Stimulated activated effector memory CD8-positive, alpha-beta T cell treated with anti-CD3 and anti-CD28 coated beads, Interleukin-12 subunit alpha, Interleukin-12 subunit beta, amount 100 ng/mL, for 72 hours (primary cell): ENCODE measurements at places on chromosomes 16 and 17.

DNA sequence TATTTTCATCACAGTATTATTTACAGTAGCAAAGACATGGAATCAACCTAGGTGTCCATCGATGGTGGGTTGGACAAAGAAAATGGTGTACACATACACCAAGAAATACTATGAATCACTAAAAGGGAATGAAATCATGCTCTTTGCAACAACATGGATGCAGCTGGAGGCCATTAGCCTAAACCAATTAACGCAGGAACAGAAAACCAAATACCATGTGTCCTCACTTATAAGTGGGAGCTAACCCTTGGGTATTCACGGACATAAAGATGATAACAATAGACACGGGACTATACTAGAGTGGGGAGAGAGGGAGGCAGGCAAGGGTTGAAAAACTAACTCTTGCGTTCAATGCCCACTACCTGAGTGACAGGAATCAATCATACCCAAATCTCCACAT lies 41.0 kb downstream of the MRPS23 start:
- DNase-seq, result no peak

GRCh38 chr16:9330095-9330494 lies 238.7 kb downstream of the HAPSTR1 start:
- no peak for DNase-seq

DNA sequence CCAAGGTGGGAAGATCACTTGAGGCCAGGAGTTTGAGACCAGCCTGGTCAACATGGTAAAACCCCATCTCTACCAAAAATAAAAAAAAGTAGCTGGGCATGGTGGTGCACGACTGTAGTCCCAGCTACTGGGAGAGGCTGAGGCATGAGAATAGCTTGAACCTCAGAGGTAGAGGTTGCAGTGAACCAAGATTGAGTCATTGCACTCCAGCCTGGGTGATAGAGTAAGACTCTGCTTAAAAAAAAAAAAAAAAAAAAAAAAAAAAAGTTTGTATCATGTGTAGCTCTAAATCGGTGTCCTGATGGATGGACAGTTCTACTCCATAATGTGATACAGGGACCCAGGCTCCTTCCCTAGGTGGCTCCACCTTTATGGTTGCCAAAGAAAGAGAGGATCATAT lies 497.1 kb upstream of the RBFOX1 start:
- no peak for DNase-seq

- no peak for DNase-seq
These were observed 435.0 kb downstream of the MAF start for GRCh38 chr16:79165506-79165905.

DNA sequence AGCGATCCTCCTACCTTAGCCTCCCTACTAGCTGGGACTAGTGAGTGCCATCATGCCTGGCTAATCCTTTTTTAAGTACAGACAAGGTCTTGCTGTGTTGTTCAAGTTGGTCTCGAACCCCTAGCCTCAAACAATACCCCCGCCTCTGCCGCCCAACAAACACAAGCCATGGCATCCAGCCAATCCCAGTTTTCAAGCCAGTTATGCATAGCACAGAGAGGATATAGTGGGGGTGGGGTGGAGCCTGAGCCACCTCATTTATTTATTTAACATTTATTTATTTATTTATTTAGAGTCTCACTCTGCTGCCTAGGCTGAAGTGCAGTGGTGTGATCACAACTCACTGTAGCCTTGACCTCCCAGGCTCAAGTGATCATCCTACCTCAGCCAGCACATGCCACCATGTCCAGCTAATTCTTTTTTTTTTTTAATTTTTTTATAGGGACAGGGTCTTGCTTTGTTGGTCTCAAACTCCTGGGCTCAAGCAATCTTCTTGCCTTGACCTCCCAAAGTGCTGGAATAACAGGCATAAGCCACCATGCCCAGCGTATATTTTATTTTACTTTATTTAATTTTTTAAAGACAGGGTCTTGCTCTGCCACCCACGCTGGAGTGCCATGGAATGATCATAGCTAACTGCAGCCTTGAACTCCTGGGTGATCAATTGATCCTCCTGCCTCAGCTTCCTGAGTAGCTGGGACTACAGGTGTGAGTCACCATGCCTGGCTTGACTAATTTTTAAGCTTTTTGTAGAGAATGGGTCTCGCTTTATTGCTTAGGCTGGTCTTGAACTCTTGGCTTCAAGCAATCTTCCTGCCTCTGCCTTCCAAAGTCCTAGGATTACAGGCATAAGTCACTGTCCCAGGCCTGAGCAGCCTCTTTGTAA lies 26.2 kb upstream of the KLHL11 start:
- no peak for DNase-seq

DNA sequence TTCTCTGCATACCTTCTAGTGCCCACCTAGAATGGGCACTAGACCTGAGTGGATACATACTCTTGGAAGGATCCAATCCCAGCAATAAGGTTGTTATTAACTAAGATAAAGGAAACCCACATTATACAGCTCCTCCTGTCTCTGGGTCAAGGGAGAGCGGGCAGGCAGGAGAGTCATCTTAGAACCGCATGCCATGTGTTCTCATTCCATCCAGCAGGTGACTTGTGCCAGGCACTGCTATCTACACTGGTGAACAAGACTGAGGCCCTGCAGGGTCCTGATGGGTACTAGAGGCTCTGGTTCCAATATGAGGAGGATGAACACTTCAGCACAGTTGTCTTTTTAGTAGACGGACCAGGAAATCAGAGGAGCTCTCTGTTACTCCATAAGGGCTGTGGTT lies 5.9 kb upstream of the CD300H start:
- DNase-seq, result no peak

DNA sequence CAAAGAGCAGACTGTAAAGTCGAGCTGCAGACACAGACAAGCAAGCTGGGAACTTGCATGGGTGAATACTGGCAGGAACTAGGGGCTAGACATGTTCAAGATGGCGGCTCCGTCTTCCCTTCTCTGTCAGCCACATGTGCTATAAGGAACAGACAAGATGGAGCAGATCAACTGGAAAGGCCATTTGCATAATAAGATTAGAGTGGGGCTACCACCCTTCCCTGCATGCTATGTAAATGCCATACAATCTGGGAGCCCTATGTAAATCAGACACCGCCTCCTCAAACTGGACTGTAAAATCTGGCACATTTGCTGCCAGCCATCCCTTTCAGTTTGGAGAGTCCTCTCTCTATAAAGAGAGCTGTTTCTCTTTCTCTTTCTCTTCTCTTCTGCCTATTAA lies 640.1 kb upstream of the CDH8 start:
- DNase-seq, result no peak

- no peak for DNase-seq
These were observed 7.0 kb downstream of the KNOP1 start for GRCh38 chr16:19710991-19711545.

DNA sequence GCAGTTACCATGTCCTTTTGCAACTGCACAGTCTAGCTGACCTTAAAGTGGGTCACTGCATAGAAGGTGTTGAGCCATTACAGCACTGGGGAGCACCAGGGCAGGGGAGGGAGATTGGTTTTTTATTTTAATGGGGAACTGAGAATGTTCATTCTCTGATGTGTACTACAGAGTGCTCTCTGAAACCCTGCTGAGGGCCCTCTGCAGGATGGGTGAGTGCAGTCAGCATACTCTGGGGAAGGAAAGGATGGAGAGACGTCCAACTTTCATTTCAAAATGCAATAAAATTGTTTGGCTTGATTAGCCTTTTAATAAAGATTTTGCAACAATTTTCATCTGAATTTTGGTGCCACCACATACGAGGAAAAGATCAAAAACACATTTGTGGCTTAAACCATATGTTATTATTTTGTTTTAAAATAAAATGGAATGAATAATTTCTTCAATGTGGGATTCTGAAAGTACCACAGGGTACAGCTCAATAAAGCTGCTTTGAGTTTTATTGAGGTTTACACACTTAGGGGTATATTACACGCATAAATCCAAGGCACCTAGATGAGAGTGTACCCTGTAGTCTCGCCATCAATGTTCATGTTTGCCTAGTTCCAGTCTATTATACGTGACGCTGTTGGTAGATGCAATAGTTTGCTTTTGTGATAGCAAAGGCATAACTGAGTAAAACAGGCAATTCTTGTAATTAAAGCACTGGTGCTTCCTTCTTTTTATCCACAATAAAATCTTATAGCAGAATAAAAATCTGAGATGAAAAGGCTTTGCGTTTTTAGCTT lies 73.5 kb downstream of the SNX11 start:
- DNase-seq, result no peak

DNA sequence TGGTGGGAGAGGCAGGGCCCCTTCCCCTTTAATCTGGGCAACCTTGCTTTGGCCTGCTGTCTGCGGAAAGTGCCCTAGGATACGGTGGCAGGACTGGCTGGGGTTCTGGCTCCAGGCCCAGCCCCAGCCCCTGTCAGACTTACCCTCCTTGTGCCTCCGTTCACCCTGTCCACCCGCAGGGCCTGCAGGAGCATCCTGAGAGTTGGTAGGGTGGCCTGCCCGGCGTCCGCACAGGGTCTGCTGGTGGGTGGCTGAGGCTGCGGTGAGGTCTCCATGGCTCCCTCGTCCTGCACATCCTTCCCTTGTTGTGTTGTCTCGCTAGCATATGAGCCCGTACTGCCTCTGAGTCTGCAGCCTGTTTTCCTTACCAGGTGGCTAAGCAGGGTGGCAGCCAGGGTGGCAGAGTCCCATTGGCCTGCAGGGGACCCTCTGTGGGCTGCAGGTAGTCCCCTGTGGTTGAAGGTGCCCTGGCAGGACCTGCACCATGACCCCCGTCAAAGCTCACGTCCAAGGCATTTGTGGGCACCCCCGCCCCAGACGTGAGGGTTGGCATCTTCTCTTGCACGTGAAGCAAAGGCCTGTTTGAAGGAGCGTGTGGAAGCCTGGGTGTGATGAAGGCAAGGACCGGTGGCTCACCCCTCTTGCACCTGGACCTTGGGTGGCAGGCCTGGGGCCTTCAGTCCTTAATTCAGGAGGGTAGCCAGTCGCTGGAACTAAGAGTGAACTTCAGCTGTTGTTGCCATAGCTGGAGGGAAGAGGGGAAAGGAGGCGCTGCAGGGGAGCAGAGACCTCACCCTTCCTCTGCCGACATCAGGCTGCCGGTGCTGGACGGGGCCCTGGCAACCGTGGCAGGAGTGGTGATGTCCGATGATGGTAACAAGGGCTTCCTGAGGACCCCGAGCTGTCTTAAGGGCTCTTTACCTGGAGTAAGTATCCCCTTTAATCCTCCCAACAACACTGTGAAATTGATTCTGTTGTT lies 293.7 kb downstream of the SEC14L1 start:
- DNase-seq, result no peak
